ENCODE measurements at places on chromosomes 11 and 22. TPM values are rescaled to one million over a fixed set of nuclear protein-coding genes. Genes with fewer than 3 reads are reported as not detected.

- no peak for DNase-seq
These were observed 57.0 kb downstream of the PDE2A start for GRCh38 chr11:72617080-72617762.

FOSL1 gene
- 0.99 TPM for total RNA-seq

SLC3A2 gene
- 57.9 TPM for total RNA-seq

DNA sequence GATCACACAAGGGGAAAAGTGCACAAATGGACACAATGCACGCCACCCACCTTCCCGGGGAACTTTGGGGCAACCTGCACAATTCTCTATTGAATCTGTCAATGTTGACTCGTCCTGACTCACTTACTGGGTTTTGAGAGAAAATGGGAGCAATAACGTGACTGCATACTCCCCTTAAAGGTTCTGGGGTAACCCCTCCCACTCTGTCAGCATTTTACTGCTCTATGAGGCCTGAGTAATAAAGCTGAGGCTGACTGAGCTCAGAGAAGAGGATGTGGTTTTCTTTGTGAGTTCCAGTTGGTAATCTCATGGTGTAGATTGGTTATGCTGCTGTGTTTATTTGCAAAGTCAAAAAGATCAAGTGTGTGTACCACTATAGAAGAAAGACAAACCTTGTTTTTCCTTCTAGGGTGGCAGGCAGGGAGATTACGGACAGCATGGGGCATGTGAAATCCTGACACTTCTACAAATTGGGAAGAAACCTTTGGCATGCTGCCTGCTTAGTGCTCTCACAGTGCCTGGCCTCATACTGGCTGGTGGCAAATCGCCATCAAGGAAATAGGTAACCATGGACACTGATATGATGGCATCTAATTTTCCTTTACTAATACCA, 16.1 kb upstream of the APOA1 start:
- DNase-seq = peak; percentile 88

DNA sequence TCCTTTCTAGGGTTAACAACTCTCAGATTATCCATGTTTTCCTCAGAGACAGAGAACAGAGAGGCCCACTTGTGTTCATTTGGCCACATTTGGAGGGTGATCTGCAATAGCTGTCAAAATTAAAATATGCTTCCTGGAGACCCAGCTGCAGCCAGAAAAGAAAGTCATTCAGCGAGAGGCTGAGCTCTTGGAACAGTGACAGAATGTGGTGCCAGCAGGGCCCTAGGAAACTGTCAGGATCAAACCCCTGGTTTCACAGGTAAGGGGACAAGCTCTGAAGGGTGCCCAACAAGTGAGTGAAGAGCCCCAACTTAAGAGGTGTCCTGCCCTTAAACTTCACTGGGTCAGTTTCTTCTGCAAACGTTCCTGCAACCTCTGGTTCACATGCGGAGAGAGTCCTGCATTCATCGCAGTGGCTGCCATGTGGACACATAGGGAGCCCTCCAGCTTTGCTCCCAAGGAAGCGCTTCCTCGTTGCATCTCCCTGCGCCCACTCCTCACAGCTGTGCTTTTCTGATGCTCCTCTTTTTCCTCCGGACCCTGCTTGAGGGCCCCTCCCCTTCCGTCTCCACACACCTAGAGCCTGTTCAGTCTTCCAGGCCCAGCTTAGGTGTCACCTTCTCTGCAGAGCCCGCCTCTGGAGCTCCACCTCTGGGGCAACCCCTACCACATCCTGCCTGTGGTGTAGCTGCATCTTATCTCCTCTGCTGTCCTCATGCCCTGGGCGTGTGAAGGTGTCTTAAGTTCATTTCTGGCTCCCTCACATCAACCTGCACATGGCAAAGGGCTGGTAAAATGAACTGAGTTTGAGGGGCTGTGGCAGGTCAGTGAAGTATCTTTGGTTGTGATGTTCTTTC, 3.9 kb downstream of the UCP3 start:
- no peak for DNase-seq
